Tibial nerve (tissue), 4 donors: ENCODE measurements at places on chromosomes 16 and 17.
A peak's percentile ranks its signal among the peaks of the same experiment; 100 is the strongest.

DNA sequence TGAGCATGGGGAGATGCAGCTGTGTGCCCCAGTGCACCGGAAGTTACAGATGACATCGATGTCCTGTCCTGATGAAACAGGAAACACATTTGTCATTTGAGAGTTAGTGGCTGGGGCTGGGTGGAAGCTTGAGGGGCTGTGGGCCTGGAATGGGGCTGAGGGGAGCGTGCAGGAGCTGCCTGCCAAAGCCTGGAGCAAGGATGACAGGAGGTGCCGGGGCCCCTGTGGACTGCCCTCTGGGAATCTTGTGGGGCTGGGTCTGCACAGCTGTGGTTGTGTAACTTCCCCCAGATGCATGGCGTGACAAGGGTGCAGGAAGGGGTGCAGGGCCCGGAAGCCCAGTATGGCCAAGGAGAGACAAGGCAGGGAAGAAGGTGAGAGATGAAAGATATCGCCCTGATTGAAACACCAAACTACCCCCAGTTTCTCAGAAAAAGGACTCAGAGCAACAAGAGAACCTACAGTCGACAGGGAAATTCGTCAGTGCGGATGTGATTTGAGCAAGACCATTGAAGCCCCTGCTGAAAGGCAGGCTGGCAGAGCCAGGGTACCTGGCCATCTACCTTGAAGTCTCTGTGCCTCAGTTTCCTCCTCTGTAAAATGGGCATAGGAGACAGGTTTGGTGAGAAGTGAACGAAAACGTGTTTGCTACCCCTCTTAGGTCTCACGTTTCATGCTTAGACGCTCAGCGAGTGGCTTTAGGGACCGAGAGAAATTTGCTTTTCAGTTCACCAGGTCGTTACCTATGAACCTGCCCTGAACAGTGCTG, 8.8 kb downstream of the MMP25 start:
- no peak overlapping the region for H3K4me3 ChIP-seq
- H3K4me1 ChIP-seq, result peaks cover 17% of the 10 kb centered on the region
- H3K36me3 ChIP-seq, result no peaks in the 10 kb centered on the region
- no peaks in the 10 kb centered on the region for H3K27me3 ChIP-seq

DNA sequence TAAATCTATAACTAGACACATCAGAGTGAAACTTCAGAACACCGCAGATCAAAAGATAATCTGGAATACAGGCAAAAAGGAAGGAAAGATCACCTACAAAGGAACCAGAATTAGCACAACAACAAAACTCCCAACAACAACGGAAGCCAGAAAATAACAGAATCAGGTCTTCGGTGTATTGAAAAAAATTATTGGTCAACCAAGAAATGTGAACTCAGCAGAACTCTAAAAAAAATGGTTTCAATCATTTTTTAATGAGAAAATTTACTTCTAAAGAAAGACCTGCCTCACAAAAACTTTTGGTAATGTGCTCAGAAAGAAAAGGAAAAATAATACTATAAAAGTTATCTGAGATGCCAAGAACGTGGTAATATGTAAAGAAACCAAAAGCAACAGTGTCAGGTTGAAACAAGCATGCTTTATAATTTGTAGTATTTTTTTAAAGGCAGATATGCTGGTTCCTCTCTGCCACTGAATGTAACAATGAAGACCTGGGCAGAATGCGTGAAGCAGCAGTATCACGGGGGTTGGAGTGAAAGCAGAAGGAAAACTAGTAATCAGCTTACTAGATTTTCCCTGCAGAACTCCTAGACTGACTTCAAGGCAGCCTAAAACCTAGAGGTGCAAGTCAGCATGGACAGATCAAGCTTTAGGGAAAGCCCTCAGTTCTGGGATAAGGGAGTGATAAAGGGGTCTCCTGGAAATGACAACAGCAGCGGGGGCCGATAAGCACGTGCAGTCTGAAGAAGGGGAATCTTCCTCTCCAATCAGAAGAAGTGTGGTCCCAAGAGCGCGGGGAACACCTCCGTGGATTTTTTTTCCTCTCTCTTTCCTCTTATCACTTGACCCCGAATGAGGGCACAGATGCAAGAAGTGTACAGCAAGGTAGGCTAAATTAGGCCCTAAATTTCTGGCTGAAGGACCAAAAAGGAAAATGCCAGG, 80.9 kb upstream of the TEKT1 start:
- DNase-seq, result no peak
- no peaks in the 10 kb centered on the region for H3K4me1 ChIP-seq

- peaks cover 77% of the 10 kb centered on the region for H3K27me3 ChIP-seq
- H3K27ac ChIP-seq, result no peak overlapping the region
- H3K4me1 ChIP-seq, result peaks cover 5% of the 10 kb centered on the region
- H3K36me3 ChIP-seq, result no peaks in the 10 kb centered on the region
- DNase-seq, result no peak
- no peak overlapping the region for H3K4me3 ChIP-seq
Observed at GRCh38 chr16:2790631-2791030, 3.3 kb upstream of the PRSS33 start.

DNA sequence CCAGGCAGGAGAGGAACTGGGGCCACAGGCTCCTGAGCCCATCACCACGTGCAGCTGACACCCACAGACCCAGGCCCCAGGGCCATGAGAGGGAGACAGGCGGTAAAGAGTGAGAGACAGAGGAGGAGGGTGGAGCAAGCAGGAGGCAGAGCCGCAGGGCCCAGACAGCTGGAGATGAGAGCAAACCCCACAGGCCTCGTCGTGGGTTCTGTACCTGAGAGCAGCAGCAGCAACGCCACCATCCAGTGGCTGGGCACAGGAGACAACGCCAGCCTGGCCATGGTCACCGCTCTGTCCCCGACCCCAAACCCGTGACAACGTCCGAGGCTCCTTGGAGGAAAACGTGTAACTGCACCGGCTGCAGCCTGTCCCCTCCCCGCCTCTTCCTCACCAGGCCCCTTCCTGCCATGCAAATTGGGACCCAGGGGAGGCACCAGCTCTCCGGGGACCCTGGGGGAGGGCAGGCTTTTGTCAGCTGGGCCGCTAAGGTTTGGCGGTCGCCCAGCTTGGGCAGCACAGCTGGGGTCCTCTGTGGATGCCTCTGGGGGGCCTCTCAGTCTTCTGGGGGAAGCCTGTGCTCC, at the start of gene CD79B:
Gene CD79B, minus strand, starts transcription at position 351 of the 581 bp plus-strand sequence. Its CDS starts 70 bp downstream, at position 281.
- no peaks in the 10 kb centered on the region for H3K36me3 ChIP-seq
- DNase-seq, result no peak
- H3K27me3 ChIP-seq, result no peaks in the 10 kb centered on the region
- no peaks in the 10 kb centered on the region for H3K4me1 ChIP-seq
- no peak within 1 kb of the TSS for H3K4me3 ChIP-seq

DNA sequence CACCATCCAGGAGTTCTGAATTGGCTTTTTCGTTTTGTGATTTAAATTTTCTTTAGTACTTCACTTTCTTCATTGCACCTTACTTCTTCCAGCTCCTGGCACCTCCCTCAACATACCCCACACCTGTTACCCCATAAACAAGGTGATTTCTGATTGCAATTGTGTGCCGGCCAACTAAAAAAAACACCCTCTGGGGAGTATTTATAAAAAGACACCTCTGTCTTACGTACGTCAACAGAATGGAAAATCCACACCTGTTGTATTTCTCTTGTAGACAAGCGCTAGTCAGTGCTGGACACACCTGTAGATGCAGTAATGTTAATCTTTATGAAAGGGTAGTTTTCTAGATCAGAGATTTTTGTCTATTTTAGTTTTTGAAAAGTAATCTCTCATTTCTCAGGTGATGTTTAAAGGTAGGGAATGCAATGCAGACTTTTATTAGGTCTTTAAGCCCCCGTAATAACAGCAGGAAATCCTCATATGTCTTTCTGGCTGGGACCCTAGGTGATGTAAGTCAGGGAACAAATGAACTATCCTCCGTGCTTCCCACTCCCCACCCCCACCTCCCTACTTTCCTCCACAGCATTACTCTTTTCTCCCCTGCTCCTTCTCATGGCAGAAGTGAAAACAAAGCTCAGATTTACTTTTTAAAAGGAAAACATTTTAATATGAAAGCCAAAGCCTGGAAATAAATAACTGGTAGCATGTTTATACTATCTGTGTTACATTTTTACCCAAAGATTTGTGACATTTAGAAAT, 4.2 kb downstream of the MSI2 start:
- H3K27me3 ChIP-seq, result no peaks in the 10 kb centered on the region
- H3K4me3 ChIP-seq, result no peak overlapping the region
- no peak for DNase-seq
- H3K4me1 ChIP-seq, result peaks cover 11% of the 10 kb centered on the region
- no peaks in the 10 kb centered on the region for H3K36me3 ChIP-seq

DNA sequence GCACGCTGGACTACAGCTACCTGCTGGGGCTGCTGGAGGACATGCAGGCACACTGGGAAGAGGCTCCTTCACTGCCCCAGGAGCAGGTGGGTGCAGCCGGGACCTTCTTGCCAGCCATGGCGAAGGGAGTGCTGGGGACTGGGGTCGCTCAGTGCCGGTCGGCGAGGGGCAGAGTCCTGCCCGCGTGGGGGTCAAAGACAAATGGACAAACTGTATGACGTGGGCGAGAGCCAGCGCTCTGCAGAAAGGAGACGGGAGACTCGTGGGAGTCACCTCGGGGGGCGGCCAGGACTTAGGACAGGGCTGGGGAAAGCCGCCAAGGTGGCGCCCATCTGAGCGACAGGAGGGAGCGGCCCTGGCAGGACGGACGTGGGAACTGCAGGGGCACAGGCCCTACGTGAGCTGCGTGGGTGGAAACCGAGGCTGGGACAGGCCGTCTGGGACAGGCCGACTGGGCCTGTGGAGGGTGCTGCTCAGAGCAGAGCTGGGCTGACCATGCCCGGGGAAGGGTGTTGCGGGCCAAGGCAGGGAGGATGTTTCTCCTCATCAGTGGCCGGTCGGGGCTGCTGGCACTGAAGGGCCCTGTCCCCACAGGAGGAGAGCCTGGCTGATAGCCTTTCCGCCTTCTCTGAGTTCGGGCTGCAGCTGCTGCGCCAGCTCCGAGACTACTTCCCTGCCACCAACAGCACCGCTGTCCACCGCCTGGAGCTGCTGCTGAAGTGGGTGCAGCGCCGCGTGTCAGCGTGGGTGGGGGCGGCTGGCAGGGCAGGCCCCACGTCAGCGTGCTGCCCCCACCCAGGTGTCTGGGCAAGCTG, 8.0 kb downstream of the TSR3 start:
- no peaks in the 10 kb centered on the region for H3K36me3 ChIP-seq
- H3K4me3 ChIP-seq, result peak overlapping the region; percentile 34
- no peaks in the 10 kb centered on the region for H3K27me3 ChIP-seq
- DNase-seq, result no peak

- H3K36me3 ChIP-seq, result peaks cover 4% of the 10 kb centered on the region
- no peaks in the 10 kb centered on the region for H3K27me3 ChIP-seq
- no peaks in the 10 kb centered on the region for H3K4me1 ChIP-seq
- H3K27ac ChIP-seq, result no peak overlapping the region
- no peak for DNase-seq
Observed at GRCh38 chr16:89352091-89352681, 134.7 kb downstream of the ZNF778 start.

GRCh38 chr17:39754958-39755553, 17.3 kb downstream of the GRB7 start:
- H3K36me3 ChIP-seq, result no peaks in the 10 kb centered on the region
- peak overlapping the region; percentile 96 for H3K27ac ChIP-seq
- peaks cover 5% of the 10 kb centered on the region for H3K27me3 ChIP-seq
- peak overlapping the region; percentile 74 for H3K4me3 ChIP-seq

DNA sequence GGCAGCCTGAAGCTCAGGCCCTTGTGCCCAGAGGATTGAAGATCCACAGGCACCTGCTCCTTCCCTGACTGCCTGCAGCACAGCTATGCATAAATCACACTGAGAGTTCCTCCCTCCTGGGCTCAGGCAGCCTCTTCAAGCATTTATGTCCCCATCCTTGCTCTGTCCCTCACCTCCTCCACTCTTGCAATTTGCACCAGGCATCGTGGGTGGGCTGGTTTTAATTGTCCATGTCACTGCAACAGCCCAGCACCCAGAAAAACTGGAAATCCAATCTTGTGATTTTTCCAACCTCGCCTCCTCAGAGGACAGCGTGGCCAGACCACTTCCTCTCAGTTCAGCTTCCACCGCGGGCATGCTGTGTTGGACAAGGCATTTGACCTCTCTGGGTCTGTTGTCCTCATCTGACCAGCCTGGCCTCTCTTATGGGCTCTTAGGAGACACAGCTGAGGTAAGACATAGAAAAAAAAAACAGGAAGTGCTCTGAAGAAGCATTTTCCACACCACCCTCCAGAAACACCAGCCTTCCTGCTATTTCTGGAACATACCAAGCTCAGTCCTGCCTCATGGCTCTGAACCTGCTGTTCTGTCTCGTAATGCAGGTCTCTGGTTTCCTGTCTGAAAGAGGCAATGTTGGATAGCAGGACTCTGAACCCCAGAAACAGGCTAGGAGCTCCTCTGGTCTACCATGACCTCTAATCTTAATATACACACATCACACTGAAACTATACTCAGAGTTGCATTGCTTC, 8.3 kb downstream of the TMEM114 start:
- no peaks in the 10 kb centered on the region for H3K27me3 ChIP-seq
- no peak overlapping the region for H3K4me3 ChIP-seq
- no peaks in the 10 kb centered on the region for H3K36me3 ChIP-seq
- peak; percentile 18 for DNase-seq
